Suprapubic skin (tissue), 4 donors: ENCODE measurements at places on chromosomes 12 and 14. TPM values are rescaled to one million over a fixed set of nuclear protein-coding genes. Genes with fewer than 3 reads are reported as not detected.
A peak's percentile ranks its signal among the peaks of the same experiment; 100 is the strongest.

The DHRS2 gene
- 0.21 TPM for total RNA-seq

The ST8SIA1 gene
- 18.0 TPM for total RNA-seq

The KIF5A gene
- total RNA-seq, result not detected

GRCh38 chr12:16112612-16113560 lies 164.6 kb downstream of the SLC15A5 start:
- DNase-seq, result no peak

GRCh38 chr12:128807161-128807724 lies 16.5 kb downstream of the SLC15A4 start:
- DNase-seq, result peak; percentile 51

DNA sequence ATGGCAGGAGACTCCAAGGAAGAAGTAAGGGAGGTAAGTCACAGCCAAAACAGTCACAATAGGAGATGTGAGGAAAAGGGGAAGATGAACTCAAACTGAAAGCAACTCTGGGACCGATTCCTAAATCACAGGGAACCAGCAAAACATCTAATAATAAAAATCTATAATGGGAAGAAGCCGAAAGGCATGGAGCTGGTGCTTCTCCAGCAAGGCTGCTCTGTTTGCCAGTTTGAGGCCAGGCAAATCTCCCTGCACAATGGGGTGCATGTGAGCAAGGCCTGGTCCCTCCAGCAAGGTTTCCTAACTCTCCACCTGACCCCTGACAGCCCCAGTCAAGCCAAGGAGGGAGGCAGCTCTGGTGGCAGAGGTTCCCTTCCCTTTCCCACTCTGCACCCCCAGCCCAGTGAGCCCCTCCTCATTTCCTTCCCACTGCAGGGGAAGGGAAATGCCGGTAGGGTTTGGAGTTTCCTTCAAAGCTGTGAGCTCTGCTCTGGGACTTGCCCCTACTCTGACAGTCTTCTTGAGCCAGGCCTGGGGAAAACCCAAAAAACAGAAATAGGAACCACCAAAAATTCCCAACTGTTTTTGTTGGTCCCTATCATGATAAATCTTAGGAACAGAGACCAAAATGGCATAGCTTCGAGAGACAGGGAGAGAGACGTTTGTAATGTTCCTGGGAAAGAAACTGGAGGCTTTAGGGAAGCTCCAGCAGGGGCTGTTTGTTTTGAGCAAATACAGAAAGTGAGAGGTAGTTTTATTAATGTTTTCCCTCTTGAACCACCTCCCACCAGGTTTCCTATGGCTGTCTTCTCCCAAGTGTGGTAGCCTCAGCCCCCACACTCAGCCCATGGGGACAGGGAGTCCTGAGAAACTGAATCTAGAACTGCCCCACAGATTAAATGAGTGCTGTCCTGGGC lies 34.6 kb downstream of the FMNL3 start:
- no peak for DNase-seq

GRCh38 chr12:92034083-92034482 lies 111.6 kb downstream of the BTG1 start:
- DNase-seq, result no peak
